ENCODE measurements at places on chromosomes 7 and 10.

DNA sequence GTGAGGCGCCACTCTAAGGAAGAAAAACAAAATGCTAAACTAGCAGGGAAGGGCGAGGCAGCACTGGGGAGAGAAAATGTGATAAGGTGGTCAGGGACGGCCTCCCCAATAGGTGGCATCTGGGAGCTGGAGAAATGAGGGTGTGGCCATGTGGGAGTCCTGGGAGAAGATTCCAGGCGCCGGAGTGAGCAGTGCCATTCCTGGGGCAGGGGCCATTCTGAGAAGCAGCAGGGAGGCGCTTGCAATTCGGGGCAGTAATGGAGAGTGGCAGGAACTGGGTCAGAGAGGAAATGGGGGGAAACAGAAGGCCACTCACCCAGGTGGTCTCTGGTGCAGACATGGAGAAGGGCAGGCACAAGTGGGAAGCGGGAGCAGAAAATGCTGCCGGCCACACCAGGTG is 61.8 kb upstream of the LRRC18 start:
- DNase-seq: no peak

- DNase-seq: no peak
Measured at GRCh38 chr10:133247681-133248333, 10.2 kb downstream of the VENTX start.

GRCh38 chr7:108079648-108080591 is 50.2 kb downstream of the LAMB4 start:
- DNase-seq: peak; percentile 42

- no peak for DNase-seq
Measured at GRCh38 chr7:99521399-99521798, 16.9 kb downstream of the ZKSCAN5 start.

GRCh38 chr10:88080213-88080612 is 216.8 kb downstream of the PTEN start:
- DNase-seq: no peak

GRCh38 chr7:64636386-64636785 is 29.5 kb upstream of the ZNF107 start:
- no peak for DNase-seq

GRCh38 chr7:79421751-79422150 is 31.7 kb downstream of the MAGI2 start:
- DNase-seq: no peak

- no peak for DNase-seq
Measured at GRCh38 chr10:77637532-77638320, at the start of gene KCNMA1. Gene KCNMA1, minus strand, starts transcription at chr10:77637808.

- DNase-seq: no peak
Measured at GRCh38 chr10:50918529-50918928, 33.1 kb upstream of the A1CF start.

DNA sequence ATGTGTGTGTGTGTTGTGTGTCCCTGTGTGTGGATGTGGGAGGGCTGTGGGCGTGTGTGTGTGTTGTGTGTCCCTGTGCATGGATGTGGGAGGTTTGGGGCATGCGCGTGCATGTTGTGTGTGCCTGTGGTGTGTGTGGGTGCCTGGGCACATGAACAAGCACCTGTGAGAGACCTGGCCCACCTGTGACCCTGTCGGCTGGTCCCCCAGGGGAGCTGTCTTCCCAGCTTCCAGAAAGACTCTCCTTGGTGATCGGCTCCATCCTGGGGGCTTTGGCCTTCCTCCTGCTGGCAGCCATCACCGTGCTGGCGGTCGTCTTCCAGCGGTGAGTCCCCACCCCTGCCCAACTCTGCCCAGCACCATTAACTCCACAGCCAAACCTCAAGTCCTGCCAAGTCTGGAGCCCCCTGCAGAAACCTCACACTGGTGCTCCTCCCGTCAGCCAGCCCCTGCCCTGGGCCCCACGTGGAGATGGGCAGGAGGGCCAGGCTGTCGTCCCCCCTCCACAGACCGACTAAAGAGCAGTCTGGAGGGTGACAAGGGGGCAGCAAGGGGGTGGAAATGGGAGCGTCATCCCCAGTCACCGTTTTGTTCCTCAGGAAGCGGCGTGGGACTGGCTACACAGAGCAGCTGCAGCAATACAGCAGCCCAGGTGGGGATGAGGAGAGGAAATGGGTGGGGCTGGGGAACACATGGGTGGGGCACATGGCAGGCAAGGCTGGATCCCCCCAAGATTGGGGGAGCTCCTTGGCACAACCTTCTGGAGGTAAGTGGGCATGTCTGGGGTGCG is 12.7 kb downstream of the EPHB6 start:
- no peak for DNase-seq

DNA sequence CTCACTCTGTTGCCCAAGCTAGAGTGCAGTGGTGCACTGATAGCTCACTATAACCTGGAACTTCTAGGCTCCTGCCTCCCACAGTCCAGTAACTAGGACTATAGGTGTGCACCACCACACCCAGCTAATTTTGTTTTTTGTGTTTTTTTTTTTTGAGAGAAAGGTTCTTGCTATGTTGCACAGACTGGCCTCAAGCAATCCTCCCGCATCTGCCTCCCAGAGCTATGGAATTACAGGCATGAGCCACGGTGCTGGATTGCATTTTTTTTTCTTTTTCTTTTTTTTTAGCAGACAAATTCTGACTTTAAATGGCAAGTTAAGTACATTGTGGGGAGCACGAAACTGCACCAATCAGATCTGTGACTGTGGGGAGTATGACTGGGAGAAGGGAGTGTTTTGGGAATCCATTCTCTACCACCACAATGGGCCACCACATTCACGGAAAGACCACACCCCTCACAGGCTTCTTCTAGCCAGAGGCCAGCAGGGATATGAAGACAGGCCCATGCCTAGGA is 58.1 kb upstream of the MSMB start:
- DNase-seq: no peak

GRCh38 chr10:8061274-8062211 is 7.1 kb downstream of the GATA3 start:
- no peak for DNase-seq

DNA sequence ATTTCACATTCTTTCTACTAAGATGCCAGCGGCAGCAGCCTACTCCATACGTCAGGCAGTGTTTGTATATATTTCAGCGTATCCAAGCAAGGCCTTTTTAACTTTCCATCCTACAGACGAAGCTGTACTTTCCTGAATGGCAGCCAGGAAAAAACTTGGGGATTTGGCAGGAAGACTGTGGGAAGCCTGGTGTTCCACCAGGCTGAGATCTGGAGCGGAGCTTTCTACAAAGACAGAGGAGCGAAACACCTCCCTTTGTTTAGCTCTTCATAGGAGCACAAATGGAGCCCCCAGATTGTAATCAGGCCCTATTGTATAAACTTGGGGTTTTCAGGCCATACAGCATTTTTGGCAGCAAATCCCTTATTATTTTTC is 143.8 kb downstream of the TES start:
- DNase-seq: no peak

- peak; percentile 89 for DNase-seq
Measured at GRCh38 chr7:25098096-25099046, 26.7 kb downstream of the CYCS start.

DNA sequence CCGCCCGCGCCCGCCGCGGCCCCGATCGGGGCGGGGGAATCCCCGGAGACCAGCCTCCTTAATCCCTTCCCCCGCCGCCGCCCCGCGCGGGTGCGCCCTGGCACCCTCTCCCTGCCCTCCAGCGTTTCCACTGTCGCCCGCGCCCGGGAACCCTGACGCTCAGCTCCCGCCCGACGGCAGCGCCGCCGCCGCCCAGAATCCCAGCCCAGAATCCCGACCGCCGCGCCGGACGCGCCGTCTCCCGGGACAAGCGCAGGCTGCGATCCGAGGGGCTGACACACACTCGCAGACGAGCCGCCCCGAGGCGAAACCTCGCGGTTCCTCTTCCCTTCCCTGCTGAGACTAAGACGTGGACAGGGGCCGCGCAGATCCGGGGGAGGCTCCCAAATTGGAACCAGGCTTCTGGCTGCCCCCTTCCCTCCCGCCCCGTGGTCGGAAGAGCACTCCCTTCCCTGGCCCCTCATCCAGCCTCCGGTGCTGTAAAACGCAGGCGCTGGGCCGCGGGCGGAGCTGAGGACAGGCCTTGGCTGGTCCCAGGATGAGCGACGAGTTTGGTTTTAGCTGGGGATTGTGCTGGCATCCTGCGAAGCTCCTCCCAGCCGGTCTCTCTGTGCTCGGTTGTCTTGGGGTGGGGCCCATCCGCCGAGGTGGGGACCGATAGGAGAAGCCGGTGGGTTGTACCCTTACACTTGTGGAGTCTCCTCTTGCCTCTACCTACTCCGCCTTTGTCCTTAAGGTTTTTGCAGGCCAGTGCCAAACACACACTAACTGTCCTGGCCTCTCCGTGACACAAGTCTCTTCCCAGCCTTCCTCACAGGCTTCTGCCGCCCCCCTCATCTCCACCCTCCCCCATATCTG is 1.1 kb downstream of the MARVELD1 start:
- no peak for DNase-seq

DNA sequence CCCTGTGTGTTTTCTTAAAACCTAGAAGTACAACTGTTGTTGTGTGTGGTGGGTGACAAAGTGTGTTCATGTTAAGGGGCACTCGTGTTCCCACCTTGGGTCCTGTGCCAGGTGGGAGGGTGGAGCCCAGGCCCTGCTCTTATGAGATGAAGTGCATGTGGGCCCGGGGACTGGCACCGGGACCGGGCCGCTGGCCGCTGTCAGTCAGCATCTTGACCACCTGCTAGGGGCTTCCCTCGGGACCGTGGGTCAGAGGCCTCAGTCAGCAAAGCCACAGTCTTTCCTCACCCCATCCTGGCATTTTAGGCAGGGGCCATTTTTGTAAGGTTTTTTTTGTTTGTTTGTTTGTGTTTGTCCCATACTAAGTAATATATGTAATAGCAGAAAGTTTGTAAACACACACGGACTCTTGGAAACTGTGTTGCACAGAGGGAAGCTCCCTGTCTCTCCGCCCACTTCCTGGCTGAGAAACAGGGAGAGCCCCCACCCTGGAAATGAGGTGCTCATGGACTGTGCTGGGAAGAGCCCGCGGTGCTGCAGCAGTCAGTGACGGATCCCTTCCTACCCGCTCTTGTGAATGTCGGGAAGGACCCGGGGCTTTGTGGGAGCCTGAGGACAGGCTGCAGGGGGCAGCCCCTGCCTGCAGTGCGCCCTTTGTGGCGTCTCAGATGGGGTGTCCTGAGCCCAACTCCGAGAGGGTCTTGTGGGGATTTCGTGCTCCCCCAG is 13.4 kb downstream of the AGAP3 start:
- DNase-seq: no peak

DNA sequence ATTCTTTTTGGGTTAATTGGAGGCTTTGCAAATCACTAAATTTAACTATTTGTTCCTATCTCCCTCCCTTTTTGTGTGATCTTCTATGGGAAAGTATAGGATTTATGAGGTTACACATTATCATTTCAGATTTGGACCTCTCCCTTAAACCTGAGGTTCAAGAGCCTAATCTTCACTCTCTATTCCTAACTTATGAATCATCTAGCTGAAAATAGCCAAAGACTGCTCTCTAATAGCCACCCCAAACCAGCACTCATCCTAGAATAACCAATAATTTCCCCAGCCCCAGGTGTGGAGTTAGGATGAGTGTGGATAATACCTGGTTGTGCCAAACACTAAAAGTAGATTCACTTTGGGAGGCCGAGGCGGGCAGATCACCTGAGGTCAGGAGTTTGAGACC is 499.2 kb downstream of the GFRA1 start:
- DNase-seq: no peak

GRCh38 chr7:22561321-22561811 is 61.4 kb upstream of the STEAP1B start:
- peak; percentile 91 for DNase-seq

GRCh38 chr10:77919713-77920108 is 6.8 kb downstream of the DLG5 start:
- DNase-seq: peak; percentile 28

DNA sequence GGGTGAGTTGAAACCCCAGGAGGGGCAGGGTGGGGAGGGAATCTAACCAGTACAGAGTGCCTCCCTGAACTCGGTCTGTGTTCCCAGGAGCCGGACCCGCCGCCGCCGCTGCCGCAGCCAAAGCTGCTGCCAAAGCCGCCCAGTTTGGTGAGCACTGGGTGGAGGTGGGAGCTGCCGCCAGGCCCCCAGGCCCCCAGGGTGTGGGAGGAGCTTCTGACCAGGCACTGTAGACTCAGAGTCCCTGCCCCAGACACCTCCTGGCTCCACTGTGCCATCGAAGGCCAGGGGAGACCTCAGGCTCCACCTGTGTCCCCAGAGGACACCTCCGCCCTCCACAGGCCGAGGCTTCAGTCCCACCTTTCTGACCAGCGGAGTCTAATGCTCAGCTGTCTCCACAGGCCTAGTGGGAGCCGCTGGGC is 20.4 kb upstream of the LIMK1 start:
- no peak for DNase-seq

- DNase-seq: peak; percentile 68
Measured at GRCh38 chr7:33757563-33758165, 147.7 kb upstream of the BMPER start.

DNA sequence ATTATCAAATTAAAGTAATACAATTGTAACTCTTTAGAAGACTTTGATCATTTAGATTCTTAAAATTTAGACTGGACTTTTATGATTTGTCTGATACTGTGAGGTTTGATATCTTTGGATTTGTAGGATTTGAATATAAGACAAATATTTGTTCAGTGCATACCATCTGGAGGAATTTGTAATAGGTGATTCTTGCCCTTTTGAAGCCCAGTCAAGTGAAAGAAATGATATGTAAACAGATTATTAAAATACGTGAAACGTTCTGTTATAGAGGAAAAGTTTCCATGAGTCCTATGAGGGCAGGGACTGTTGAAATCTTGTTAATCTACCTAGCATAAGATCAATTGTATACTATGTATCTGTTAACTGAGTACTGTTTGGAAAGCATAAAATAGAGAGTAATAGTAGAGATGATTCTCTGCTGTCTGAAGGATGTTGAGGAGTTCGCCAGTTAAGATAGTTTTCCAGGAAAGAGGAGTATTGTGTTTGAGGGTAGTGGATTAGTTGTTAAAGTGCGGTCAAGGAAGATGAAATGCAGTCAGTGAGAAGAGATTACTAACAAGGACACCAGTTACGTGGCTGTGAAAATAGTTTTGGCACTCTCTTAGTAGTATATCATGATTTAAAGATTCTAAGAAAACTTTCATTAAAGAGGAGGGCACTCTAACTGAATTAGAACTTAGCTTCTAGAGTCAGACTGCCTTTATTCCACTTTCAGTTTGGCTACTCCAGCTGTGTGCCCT is 14.4 kb downstream of the PDCD4 start:
- no peak for DNase-seq

DNA sequence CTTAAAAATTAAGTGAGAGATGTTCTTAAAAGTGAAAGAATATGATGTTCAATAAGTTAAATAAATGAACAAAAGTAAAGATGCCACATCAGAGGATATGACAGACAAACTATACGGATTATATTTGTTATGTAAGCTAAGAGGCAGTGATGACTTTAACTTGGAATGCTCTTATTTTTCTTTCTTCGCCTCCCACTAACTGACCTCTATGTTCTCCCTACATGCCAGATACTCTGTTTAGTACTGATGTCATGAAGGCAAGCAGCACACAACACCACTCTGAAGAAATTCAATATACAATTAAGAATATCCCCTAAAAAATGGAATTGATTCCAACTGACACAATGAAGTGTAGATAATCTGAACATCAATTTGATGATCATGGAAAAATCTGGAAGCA is 223.4 kb downstream of the DOCK4 start:
- no peak for DNase-seq
